ENCODE measurements at places on chromosomes 3 and 15. TPM values are rescaled to one million over a fixed set of nuclear protein-coding genes. Genes with fewer than 3 reads are reported as not detected.
A peak's percentile ranks its signal among the peaks of the same experiment; 100 is the strongest.

GRCh38 chr3:120093911-120094775, at the start of gene GSK3B:
Gene GSK3B, minus strand, starts transcription at chr3:120094447. Its CDS starts 1,013 bp downstream, at chr3:120093434.
- H3K27me3 ChIP-seq, result no peaks in the 10 kb centered on the region
- no peak within 1 kb of the TSS for H3K4me3 ChIP-seq
- DNase-seq, result peak; percentile 70
- H3K36me3 ChIP-seq, result peaks cover 7% of the 10 kb centered on the region
- peaks cover 18% of the 10 kb centered on the region for H3K4me1 ChIP-seq
- H3K27ac ChIP-seq, result no peak within 1 kb of the TSS

DNA sequence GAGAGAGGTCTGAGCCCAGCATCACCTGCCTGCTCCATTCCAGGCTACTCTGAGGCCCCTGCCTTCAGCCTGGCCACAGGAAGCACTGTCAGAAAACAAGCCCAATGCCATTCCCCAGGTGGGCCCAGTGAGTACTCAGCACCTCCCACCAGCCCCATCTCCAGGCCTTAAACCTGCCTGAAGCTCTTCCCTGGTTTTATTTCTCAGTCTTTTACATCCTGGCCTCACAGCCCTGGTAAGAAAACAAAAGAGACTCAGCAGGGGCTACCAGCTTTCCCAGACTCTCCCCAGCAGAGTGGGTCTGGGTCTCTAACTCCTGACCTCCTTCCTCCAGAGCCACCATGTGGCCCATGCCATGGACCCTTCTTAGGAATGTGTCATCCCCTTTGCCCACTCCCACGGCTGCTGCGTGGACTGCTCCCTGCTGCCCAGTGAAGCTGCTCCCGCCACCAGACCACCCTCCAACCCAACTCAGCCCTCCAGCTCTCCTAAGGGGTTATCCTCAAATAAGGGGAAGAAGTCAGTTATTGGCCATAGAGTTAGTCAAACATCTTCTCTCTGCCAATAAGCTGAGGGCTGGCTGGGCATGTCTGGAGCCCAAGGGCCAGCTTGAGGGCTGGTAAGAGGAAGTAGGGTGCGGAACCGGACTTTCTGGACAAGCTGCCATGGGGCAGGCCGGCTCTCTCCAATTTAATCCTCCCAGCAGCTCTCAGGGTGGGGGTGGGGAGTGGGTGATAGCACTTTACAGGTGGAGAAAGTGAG, 116.7 kb upstream of the LINGO1 start:
- no peak for DNase-seq
- peaks cover 100% of the 10 kb centered on the region for H3K27me3 ChIP-seq
- no peak overlapping the region for H3K27ac ChIP-seq
- no peaks in the 10 kb centered on the region for H3K4me1 ChIP-seq
- no peak overlapping the region for H3K4me3 ChIP-seq

DNA sequence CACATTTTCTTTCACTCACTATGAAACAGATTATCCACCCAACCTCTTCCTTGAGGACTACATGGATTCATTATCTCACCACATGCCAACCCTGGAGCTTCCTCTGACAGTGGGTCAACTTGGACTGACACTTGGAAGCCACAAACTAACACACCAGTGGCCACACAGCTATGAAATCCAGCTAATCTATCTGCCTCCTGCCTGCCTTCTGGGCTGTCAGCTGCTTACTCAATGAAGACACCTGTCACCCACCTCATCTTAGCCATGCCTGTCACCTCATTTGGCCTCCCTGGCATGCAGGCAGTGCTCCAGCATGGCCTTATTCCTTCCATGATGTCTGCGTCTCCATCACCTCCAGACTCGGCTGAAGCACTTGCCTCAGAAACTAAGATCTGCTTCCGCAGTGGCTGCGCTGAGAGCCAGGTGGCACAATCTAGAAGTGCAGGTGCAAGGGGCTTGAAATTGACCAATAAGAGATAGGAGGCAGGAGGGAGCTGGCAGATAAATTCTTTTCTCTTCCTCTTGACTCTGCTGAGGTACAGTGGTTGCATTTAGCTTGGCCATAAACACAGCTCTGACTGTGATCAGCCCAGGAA, 105.2 kb upstream of the RNF7 start:
- H3K4me3 ChIP-seq, result no peak overlapping the region
- no peaks in the 10 kb centered on the region for H3K4me1 ChIP-seq
- H3K27ac ChIP-seq, result no peak overlapping the region
- no peaks in the 10 kb centered on the region for H3K27me3 ChIP-seq

DNA sequence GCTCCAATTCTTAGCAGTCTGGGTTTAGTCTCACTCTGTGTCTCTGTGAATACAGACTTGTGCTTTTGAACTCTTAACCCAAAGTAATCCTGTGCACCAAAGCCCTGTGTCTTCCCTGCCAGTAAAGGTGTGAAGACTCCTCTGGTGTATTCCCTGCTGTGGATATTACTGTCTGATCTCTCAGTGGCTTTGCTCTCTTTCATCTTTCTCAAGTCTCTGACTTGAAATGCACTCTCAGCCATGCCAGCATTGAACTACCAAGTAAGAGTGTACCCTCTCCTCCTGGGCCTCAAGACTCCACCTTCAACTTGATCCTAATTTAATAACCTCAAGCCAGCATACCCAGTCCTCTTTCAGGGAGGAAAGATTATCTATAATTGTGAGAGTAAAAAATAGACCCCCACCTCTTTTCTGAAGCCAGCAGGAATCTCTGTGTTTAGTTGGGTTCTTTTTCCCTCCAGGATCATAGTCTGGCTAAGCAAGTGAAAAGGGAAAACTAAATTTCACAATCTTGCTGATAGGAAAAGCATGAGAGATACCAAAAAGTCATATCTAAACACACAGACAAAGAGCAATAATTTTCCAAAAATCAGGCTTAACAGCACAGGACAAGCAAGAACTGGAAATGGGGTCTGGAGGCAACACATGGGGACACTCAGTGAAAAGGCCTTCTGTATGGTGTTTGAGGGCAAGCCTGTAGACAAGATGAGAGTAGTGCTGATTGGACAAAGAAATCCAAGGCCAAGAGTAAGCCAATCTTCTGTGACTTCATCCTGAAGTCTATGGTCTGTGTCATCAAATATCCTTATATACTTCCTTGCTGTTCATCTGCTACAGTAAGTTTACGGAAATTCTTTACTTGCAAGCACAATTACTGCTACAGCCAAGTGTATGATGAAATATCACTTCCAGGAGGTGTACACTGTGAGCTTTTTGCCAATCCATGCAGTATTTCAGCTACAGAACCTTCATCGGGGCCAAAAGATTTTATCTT, 296.1 kb upstream of the TGFBR2 start:
- H3K4me3 ChIP-seq, result no peak overlapping the region
- H3K36me3 ChIP-seq, result no peaks in the 10 kb centered on the region

- no peak overlapping the region for H3K4me3 ChIP-seq
- H3K27me3 ChIP-seq, result no peaks in the 10 kb centered on the region
- no peak overlapping the region for H3K27ac ChIP-seq
- no peak for DNase-seq
- H3K4me1 ChIP-seq, result no peaks in the 10 kb centered on the region
Observed at GRCh38 chr3:103613397-103614156, 1178.8 kb downstream of the ZPLD1 start.

C3orf49 gene
- total RNA-seq, result not detected

Measured in Calu3 (cell line).